ENCODE measurements at places on chromosomes 13 and 19.

- H3K27ac ChIP-seq: no peak overlapping the region
- H3K27me3 ChIP-seq: no peaks in the 10 kb centered on the region
- DNase-seq: no peak
- H3K4me3 ChIP-seq: no peak overlapping the region
- H3K36me3 ChIP-seq: peaks cover 25% of the 10 kb centered on the region
These were observed 7.9 kb upstream of the AKAP8L start for GRCh38 chr19:15426485-15427349.

GRCh38 chr13:34411177-34411576, 530.9 kb upstream of the NBEA start:
- no peaks in the 10 kb centered on the region for H3K27me3 ChIP-seq
- H3K27ac ChIP-seq: no peak overlapping the region
- DNase-seq: no peak
- H3K4me1 ChIP-seq: no peaks in the 10 kb centered on the region
- H3K36me3 ChIP-seq: no peaks in the 10 kb centered on the region

DNA sequence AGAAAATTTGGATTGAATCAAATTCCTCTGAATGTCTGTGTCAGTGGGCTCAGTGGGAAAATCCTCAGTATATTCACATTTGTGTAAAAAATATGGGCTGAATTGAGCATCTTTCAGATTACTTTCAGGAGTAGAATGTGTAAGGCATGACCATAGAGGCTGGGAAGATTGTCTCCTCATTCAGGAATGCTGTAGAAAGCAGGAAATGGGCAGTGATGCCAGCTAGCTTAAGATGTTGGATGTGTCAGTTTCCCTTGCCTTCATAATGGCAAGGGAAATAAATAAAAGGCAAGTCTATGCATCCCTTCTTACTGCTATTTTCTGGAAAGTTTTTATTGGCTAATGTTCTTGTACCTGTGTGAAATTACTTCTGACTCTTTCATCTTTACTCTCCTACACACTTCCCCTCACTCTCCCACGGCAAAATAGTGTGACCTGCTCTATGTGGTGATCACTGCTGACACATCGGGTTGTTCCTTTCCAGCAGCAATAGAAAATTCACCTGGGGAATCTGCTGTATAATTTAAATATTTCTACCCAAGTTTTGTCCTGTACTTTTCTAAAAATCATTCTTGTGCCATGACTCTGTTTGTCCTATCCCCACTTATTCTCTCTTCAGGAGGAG, 103.2 kb downstream of the LMO7 start:
- no peaks in the 10 kb centered on the region for H3K4me1 ChIP-seq
- H3K36me3 ChIP-seq: no peaks in the 10 kb centered on the region
- H3K27ac ChIP-seq: no peak overlapping the region
- H3K27me3 ChIP-seq: no peaks in the 10 kb centered on the region
- DNase-seq: no peak

GRCh38 chr19:7679771-7680605, 645 bp upstream of the TRAPPC5 start:
- no peak overlapping the region for H3K4me3 ChIP-seq
- no peak for DNase-seq

DNA sequence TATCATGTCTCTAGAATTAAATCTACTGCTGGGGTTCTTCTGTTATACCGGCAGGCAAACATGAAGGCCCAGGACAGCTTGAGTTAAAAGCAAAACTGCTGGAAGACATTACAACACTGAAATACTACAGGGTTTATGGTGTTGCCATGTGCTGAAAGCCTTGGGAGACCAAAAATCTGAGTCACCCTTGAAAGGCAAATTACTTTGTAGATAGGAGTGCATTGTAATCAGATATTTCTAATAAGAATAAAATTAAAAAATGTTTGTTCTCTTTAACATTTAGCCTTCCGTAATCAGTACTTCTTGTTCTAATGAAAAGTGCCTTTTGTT, 181.3 kb downstream of the PCDH9 start:
- H3K27me3 ChIP-seq: no peaks in the 10 kb centered on the region
- no peaks in the 10 kb centered on the region for H3K36me3 ChIP-seq
- H3K4me3 ChIP-seq: no peak overlapping the region
- no peak for DNase-seq

- H3K36me3 ChIP-seq: peaks cover 34% of the 10 kb centered on the region
- no peak overlapping the region for H3K27ac ChIP-seq
- no peak overlapping the region for H3K4me3 ChIP-seq
- DNase-seq: no peak
- H3K27me3 ChIP-seq: no peaks in the 10 kb centered on the region
These were observed 41.9 kb downstream of the NAXD start for GRCh38 chr13:110657196-110657595.

DNA sequence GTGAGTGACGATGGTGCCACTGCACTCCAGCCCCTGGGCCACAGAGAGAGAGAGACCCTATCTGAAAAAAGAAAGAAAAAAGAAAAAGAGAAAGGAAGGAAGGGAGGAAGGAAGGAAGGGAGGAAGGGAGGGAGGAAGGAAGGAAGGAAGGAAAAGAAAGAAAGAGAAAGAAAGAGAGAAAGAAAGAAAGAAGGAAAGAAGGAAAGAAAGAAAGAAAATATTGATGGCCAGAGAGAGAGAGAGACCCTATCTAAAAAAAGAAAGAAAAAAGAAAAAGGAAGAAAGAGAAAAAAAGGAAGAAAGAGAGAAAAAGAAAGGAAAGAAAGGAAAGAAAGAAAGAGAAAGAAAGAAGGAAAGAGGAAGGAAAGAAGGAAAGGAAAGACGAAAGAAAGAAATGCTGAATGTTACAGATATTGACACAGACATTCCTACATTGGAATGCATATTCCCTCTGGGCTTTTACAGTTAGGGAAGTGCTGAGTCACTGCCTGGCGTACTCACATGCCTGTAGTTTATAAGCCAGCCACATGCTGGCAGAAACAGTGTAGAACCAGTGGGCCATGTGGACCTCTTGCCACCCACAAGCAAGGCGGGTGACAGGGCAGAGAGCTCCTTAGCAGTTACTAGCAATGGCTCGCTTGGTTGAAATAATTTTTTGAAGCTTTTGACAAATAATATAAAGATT, 34.6 kb upstream of the SLC46A3 start:
- no peak overlapping the region for H3K4me3 ChIP-seq
- no peaks in the 10 kb centered on the region for H3K36me3 ChIP-seq

GRCh38 chr19:46579361-46579879, 21.7 kb upstream of the CALM3 start:
- no peaks in the 10 kb centered on the region for H3K36me3 ChIP-seq
- no peak overlapping the region for H3K27ac ChIP-seq
- H3K4me3 ChIP-seq: no peak overlapping the region
- H3K27me3 ChIP-seq: no peaks in the 10 kb centered on the region

GRCh38 chr13:85367887-85368286, 431.3 kb downstream of the SLITRK6 start:
- no peak for DNase-seq
- no peaks in the 10 kb centered on the region for H3K27me3 ChIP-seq
- H3K27ac ChIP-seq: no peak overlapping the region

DNA sequence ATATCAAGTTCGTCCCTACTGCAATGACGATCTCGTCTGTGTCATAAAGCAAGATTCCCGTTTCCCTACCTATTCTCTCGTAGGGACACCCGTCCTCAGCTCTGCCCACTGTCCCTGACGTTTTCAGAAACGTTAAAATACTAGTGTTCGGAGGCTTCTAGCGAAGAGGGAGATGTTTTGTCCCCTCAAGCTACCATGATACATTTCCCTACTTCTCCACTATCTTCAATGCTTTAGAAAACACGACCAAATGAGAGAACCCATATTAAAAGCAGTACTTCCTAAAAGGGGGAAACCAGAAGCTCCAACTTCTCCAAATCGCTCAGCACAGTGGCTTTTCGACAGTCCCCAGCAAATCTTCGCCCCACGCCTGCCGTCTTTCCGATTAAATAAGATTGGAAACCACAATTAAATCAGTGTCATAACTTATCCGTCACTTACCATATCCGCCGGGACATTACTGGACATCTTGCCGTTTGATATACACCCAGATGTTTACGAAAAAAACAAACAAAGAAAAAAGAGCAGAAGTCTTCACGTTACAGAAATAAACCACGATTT, 1.3 kb downstream of the UBL3 start:
- H3K4me1 ChIP-seq: peaks cover 3% of the 10 kb centered on the region
- no peak overlapping the region for H3K27ac ChIP-seq
- no peaks in the 10 kb centered on the region for H3K27me3 ChIP-seq
- no peak for DNase-seq

- no peaks in the 10 kb centered on the region for H3K27me3 ChIP-seq
- no peak for DNase-seq
- peaks cover 10% of the 10 kb centered on the region for H3K4me1 ChIP-seq
- no peaks in the 10 kb centered on the region for H3K36me3 ChIP-seq
These were observed 919 bp upstream of the ADAMTS10 start for GRCh38 chr19:8611391-8611876.

DNA sequence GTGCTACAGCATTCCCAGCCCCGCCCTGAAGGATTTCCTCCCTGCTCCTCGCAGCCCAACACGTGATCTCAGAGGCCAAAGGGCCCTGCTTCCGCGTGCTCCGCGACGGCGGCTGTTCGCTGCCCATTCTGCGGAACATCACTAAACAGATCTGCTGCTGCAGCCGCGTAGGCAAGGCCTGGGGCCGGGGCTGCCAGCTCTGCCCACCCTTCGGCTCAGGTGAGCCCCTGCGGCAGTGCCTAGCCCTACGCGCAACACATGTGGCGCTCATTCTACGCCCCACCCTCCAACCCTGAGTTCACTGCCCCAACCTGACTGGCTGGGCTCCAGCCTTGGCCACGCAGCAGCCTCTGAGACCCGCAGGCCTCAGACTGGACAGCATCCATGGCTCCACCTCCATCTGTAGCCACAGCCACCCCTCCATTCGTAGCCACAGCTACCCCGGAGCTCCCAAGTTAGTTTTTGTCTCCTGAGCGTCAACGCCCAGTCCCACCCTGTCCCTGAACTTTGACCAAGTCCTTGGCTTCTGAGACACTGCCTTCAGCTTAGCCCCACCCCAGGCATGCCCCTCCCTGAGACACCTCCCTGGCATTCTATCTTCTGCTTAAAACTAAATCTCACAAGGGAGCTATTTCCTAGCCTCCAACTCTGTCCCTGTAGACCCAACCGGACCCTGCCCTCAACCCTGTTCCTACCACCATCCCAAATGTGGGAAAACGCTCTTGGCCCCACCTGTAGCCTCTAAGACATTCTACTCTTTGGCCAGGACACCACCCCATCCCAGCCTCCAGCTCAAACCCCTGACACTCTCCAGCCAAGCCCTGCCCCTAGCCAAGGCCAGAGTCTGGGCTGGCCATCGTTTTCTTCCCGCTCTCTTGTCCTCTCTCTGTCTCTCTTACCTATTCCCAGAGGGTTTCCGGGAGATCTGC, 6.4 kb downstream of the LTBP4 start:
- no peak overlapping the region for H3K4me3 ChIP-seq
- peaks cover 54% of the 10 kb centered on the region for H3K27me3 ChIP-seq
- H3K27ac ChIP-seq: no peak overlapping the region

- no peaks in the 10 kb centered on the region for H3K4me1 ChIP-seq
- no peak overlapping the region for H3K4me3 ChIP-seq
- no peaks in the 10 kb centered on the region for H3K27me3 ChIP-seq
- no peaks in the 10 kb centered on the region for H3K36me3 ChIP-seq
- H3K27ac ChIP-seq: no peak overlapping the region
- DNase-seq: no peak
These were observed 149.5 kb downstream of the DCT start for GRCh38 chr13:94329754-94330551.
